ENCODE measurements at places on chromosomes 7 and 10.

DNA sequence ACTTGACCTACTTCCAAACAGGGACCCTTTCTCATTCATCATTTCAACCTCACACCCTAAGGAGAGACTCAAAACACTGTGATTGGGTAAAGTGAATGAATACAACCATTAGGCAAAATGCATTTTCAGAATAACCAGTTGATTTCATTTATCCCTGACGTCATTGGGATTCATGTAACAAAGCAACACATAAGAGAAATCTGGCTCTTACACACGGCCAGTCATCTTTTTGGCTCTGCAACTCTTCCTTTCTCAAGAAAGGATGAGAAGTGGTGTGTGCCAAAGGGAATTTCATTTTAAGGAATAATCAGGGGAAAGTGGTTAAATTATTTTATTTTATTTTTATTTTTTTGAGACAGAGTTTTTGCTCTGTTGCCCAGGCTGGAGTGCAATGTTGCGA is 83.1 kb downstream of the CPVL start:
- no peak for DNase-seq

GRCh38 chr10:79247373-79248137 is 99.7 kb upstream of the PPIF start:
- no peak for DNase-seq

DNA sequence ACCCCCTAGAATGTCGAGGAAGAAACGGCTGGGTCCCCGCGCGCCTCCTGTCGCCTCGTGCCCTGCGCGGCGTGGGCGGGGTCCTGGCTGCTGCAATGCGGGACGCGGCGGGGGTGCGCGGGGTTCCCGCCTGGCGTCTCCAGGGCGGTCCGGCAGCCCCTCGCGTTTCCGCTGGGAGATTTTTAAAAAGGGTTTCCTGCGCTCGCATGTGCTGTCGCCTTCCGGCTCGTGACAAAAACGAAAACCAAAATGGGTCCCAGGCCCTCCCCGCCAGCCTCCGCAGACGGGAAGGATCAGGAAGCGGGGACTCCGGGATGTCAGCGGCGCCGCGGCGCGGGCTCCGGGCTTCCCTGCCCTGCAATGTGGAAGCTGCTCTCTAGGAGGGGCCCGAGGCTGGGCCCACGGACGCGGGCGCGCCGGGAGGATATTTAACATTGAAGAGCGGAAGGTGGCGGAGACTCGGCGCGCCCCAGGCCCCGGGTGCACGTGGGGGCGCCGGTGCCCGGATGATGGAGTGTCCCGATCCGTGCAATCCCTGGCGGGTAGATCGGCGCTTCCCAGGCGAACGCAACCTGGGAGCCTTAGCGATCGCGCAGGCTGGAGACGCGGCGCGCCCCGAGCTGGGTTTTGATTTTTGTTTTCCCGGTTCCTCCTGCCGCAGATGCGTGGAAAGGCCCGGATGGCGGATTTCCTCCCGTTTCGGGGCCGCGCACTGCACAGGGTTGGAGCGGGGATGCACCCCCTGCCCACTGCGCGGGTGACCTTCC is 1.0 kb downstream of the PFKP start:
- peak; percentile 39 for DNase-seq

GRCh38 chr10:8346861-8347260 is 292.4 kb downstream of the GATA3 start:
- DNase-seq, result no peak

DNA sequence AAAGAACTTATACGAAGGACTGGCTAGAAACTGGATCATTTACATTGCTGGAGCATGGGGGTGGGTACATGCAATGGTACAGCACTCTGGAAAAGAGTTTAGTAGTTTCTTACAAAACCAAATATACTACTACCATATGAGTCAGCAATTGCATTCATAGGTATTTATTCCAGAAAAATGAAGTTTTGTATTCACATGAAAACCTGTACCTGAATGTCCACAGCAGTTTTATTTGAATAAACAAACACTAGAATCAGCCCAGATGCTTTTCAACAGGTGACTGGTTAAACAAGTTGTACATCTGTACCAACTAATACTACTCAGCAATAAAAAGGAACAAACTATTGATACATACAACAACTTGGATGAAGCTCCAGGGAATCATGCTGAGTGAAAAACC is 3.4 kb downstream of the SCIN start:
- DNase-seq, result no peak

- DNase-seq, result peak; percentile 11
Observed at GRCh38 chr7:91940171-91940570, 491 bp upstream of the AKAP9 start.

GRCh38 chr7:34048445-34048844 is 143.1 kb downstream of the BMPER start:
- DNase-seq, result no peak

DNA sequence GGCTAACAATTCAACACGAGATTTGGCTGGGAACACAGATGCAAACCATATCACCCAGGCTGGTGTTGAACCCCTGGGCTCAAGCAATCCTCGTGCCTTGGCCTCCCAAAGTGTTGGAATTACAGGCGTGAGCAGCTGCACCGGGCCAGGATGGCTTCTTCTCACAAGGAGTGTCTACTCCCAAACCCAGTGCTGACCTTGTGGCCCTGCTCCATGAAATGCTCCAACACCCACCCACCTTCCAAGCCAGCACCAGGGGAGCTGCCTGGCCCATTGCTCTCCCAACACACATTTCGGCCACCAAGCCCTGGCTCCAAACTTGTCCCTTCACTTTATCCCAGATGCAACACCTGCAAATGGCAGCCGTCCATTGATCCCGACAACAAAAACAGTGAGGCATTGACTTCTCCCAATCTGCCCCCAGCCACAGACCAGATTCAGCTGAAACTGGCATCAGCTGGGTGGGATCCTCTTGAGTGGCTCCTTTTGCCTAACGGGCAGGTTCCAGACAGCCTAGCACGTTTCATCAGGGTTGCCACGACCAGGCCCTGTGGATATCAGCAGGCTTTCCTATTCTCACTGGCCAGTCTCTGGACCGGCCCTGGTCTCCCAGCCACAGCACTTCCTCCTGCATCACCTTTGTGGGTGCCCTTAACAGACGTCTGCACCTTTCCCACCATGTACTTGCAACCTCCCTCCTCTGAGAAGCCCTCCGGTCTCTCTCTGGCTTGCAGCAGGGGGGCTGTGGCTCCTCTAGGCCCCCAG is 105.7 kb upstream of the CARD11 start:
- no peak for DNase-seq
